Esophagus squamous epithelium (tissue), 5 donors: ENCODE measurements at places on chromosomes 13 and 19.
A peak's percentile ranks its signal among the peaks of the same experiment; 100 is the strongest.

DNA sequence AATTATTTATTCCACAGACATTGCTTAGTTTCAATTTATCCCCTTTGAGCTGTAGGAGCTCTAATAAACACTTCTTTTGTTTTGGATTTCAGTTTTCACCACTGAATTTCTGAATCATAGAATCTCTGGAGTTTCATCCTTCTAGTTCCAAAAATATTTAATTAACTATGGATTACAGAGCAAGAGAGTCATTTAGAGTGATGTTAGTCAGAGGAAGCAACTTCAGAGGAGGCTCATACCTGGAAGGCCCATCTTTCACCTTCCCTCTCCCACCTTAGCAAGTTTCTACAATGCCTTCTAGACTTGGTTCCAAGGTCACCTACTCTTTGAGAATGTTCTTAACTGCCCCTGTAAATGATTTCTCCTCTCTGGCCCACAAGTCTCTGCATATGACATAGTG is 353.2 kb downstream of the SPRY2 start:
- no peak overlapping the region for H3K4me3 ChIP-seq
- H3K27me3 ChIP-seq, result peaks cover 4% of the 10 kb centered on the region
- peaks cover 14% of the 10 kb centered on the region for H3K4me1 ChIP-seq
- no peak for DNase-seq

DNA sequence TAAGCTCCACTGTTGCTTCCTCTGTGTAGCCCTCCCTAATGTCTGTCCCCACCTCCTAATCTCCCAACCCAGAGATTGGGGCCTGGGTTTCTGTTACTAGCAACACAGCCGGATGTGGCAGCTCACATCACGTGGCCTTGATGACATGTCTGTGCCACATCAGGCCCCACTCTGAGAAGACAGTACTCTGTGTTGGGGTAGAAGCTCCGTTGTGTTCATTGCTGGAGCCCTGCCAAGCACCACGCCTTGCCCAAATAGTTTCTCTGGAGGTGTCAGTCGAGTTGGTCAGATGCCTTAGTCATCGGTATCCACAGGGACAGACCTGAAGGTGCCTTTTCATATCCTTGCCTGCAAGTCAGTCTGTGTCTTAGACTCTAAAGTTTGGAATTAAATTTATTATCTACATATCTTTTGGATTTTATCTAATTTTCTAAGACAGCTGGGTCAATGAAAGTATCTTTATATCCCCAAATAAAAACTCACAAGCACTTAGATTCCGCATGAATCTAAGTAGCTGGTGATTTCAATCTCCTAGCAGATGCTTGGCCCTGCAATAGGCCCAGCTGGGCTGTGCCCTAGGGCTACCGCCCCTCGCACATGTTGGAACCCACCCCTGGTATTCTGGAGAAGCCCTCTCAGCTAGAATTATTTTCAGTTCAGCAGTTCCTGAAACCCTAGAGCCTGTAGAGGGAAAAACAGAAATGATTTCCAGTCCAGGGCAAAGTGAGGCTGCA is 204.0 kb upstream of the TSHZ3 start:
- H3K27me3 ChIP-seq, result no peaks in the 10 kb centered on the region
- H3K27ac ChIP-seq, result no peak overlapping the region
- no peaks in the 10 kb centered on the region for H3K36me3 ChIP-seq
- no peaks in the 10 kb centered on the region for H3K4me1 ChIP-seq
- DNase-seq, result no peak
- no peak overlapping the region for H3K4me3 ChIP-seq

DNA sequence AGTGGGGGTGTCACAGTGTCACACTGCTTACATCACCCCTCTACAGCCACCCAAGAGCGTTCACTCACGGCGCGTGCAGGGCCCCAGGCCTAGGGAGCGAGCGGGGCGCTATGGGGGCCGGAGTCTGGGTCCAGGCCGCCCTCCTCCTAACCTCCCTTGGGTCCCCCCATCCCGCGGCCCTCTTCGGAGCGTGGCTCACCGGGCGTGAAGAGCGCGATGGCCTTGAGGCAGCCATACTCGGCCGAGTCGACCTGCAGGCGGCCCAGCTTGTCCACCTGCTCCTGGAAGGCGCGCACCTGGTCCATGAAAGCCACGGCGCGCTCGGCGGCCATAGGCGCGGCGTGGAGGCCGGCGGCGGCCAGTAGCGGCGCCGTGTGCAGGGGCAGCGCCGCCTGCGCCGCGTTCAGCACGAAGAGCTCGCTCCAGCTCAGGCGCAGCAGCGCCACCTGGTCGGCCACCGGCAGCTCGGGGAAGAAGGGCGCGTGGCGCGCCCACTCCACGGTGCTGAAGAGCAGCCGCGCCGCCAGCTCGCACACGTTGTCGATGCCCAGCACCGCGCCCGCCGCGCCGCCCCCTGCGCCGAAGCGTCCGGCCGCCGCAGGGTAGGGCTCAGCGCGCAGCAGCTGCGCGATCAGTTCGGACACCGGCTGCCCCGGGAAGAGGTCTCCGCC is 9.4 kb downstream of the OCEL1 start:
- peaks cover 13% of the 10 kb centered on the region for H3K4me1 ChIP-seq
- peak overlapping the region; percentile 64 for H3K27ac ChIP-seq
- no peaks in the 10 kb centered on the region for H3K27me3 ChIP-seq
- peak overlapping the region; percentile 54 for H3K4me3 ChIP-seq
- H3K36me3 ChIP-seq, result peaks cover 10% of the 10 kb centered on the region

- DNase-seq, result no peak
- peak overlapping the region; percentile 95 for H3K27ac ChIP-seq
- peaks cover 93% of the 10 kb centered on the region for H3K4me1 ChIP-seq
Measured at GRCh38 chr19:38685666-38686529, 38.4 kb downstream of the ACTN4 start.

GRCh38 chr19:708154-709143 is at the start of gene PALM:
PALM (plus strand) TSS chr19:708935; CDS start chr19:709147, 212 bp downstream.
- DNase-seq, result no peak
- H3K36me3 ChIP-seq, result no peaks in the 10 kb centered on the region
- H3K4me3 ChIP-seq, result peak within 1 kb of the TSS; percentile 52
- H3K27ac ChIP-seq, result peak within 1 kb of the TSS; percentile 92
- no peaks in the 10 kb centered on the region for H3K27me3 ChIP-seq

DNA sequence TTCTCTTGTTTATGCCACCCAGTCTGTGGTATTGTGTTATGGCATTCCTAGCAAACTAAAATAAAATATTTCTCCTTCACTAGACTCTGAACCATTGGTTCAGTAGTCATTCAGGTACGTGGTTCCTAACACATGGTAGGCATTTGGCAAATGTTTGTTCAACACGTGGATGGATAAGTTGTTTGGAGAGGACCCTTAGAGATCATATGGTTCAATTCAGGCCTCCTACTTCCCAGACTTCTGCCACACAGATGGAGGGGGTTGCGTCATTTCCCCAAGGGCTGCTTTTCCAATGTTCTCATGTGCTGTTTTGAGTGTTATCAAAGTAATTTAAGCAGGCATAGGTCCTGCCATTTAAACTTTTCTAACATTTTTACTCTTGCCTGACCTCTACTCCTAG is 6.7 kb downstream of the CXCL17 start:
- H3K36me3 ChIP-seq, result no peaks in the 10 kb centered on the region
- H3K4me3 ChIP-seq, result no peak overlapping the region
- H3K4me1 ChIP-seq, result no peaks in the 10 kb centered on the region
- H3K27ac ChIP-seq, result no peak overlapping the region

DNA sequence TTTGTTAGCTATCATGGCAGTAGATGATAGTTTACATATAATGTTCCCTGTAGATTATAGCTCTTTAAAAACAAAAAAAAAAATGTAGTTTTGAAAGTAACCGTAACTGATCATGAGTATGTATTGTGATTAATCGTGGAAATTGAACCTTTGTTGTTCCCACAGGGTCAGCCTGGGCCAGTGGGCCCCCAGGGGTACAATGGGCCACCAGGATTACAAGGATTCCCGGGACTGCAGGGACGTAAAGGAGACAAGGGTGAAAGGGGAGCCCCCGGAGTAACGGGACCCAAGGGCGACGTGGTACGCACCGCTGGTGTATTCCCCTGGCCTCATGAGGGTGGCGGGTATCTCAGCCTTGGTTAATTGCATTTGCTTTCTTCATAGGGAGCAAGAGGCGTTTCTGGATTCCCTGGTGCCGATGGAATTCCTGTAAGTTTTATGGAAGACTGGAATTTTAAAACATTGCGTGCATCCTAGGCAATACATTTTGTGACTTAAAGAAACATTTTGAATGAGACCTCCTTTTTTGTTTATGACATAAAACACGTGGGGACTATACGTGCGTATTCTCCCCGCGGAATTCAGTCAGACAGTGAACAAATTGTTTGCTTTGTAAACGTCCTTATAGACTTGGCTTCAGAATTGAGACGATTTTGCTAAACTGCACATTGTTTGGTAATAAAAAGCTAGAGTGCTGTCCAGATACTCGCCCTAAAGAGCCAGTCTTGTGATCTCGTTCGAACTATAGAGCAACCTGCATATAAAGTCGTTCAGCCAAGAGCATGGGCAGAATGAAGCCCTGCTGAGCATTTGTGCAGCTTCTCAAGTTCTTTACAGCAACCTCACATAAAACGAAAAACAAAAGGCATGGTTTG is 117.7 kb downstream of the COL4A2 start:
- H3K27ac ChIP-seq, result no peak overlapping the region
- H3K36me3 ChIP-seq, result no peaks in the 10 kb centered on the region
- DNase-seq, result no peak
- H3K27me3 ChIP-seq, result no peaks in the 10 kb centered on the region
- H3K4me1 ChIP-seq, result no peaks in the 10 kb centered on the region

GRCh38 chr13:48626077-48626449 is 27.7 kb upstream of the CYSLTR2 start:
- H3K27ac ChIP-seq, result no peak overlapping the region
- H3K4me3 ChIP-seq, result no peak overlapping the region
- H3K27me3 ChIP-seq, result no peaks in the 10 kb centered on the region

- H3K27me3 ChIP-seq, result no peaks in the 10 kb centered on the region
- DNase-seq, result no peak
- no peaks in the 10 kb centered on the region for H3K36me3 ChIP-seq
- no peaks in the 10 kb centered on the region for H3K4me1 ChIP-seq
- no peak overlapping the region for H3K4me3 ChIP-seq
- H3K27ac ChIP-seq, result no peak overlapping the region
Measured at GRCh38 chr19:16944626-16945363, 56.0 kb downstream of the F2RL3 start.

DNA sequence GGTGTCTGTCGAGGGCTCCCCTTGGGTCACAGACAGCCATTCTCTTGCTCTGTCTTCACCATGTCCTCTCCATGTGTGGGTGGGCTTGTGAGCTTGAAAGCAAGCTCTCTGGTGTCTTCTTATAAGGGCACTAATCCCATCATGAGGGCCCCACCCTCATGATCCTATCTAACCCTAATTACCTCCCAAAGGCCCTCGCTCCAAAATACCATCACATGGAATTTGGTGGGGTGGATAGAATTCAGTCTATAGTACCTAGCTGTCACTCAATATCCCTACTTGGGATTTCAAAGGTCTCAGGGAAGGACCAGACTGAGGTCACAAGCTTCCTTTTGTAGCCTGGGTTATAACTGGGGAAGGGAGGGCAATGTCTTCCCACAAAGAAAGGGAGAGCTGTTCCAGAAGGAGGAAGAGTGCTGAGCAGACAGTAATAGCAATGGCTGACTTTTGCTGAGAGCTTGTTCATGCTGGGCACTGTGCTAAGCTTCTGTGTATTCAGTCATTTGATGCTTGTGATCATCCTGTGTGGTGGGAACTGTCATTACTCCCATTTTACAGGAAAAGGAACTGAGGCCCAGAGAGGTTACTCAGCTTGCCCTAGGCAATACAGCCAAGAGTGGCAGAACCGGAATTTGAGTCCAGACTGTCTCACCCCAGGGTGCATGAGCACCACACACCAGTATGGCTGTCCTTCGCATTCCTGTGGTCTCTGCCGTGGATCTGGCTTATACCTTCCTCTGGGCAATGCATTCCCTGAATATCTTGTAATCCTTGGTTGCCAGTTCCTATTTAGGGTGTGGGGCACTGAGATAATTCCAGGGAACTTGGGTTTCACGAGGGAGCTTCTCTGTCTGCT is 8.2 kb downstream of the FXYD5 start:
- peak overlapping the region; percentile 52 for H3K27ac ChIP-seq
- H3K4me3 ChIP-seq, result no peak overlapping the region
- H3K4me1 ChIP-seq, result peaks cover 19% of the 10 kb centered on the region
- no peaks in the 10 kb centered on the region for H3K27me3 ChIP-seq
- no peak for DNase-seq

DNA sequence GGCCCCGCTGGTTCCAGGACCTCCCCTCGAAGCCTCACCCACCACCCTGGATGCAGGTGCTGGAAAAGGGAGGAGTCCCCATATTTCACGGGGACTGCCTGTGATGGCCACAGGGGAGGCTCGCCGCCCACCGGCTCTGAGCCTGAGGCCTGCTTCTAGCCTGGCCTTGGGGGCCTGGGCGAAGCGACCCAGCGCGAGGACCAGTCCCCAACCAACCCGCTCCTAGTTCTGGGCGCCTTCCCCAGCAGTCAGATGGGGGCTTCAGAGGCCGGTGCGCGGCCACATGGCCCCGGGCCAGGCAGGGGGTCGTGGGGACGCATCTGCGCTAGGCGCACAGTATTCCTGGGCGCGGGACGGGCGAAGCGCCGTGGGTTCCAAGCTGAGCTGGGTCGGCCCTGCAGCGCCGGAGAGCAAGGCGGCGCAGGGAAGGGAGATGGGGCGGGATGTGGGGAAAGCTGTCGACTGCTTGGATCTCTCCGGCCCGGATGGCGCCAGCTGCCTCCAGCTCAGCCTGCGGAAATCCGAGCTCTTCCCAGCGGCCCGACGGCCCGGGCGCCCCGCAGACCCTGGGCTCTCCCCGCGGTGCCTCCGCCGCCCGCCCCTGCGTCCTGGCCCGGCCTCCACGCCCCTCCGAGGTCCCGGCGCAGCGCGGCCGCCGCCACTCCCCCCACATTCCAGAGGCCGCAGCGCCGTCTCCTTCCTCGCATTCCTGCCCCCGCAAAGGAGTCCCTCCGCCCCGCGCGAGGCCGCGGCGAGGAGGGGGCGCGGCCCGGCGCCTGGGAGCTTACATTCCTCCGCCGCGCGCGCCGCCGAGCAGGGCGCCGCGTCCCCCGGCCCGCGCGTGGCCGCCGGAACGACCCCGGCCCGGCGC is at the start of gene WTIP:
TSS of gene WTIP (plus strand) at position 788 of the 871 bp plus-strand sequence. CDS start 217 bp downstream, outside the sequence.
- H3K27me3 ChIP-seq, result no peaks in the 10 kb centered on the region
- no peak for DNase-seq
- H3K4me3 ChIP-seq, result peak within 1 kb of the TSS; percentile 43
- H3K36me3 ChIP-seq, result no peaks in the 10 kb centered on the region
- H3K4me1 ChIP-seq, result peaks cover 15% of the 10 kb centered on the region
- H3K27ac ChIP-seq, result peak within 1 kb of the TSS; percentile 89

- peaks cover 44% of the 10 kb centered on the region for H3K36me3 ChIP-seq
- H3K4me3 ChIP-seq, result no peak overlapping the region
- no peak overlapping the region for H3K27ac ChIP-seq
- peaks cover 4% of the 10 kb centered on the region for H3K4me1 ChIP-seq
- no peaks in the 10 kb centered on the region for H3K27me3 ChIP-seq
Measured at GRCh38 chr19:2837430-2837829, 3.8 kb upstream of the ZNF555 start.

- H3K36me3 ChIP-seq, result no peaks in the 10 kb centered on the region
- no peak for DNase-seq
- H3K4me3 ChIP-seq, result no peak overlapping the region
- H3K4me1 ChIP-seq, result peaks cover 8% of the 10 kb centered on the region
Measured at GRCh38 chr19:12331211-12331941, 2.1 kb downstream of the ZNF563 start.

GRCh38 chr19:11446652-11447301 is 11.3 kb downstream of the PRKCSH start:
- DNase-seq, result no peak
- H3K27me3 ChIP-seq, result no peaks in the 10 kb centered on the region
- peaks cover 93% of the 10 kb centered on the region for H3K36me3 ChIP-seq
- no peak overlapping the region for H3K4me3 ChIP-seq
- no peak overlapping the region for H3K27ac ChIP-seq
